Bronchus fibroblast of lung (primary cell): ENCODE measurements at places on chromosomes 3 and 15. TPM values are rescaled to one million over a fixed set of nuclear protein-coding genes. Genes with fewer than 3 reads are reported as not detected.

OR5H14 gene
- not detected in 2 replicates for total RNA-seq

POMGNT2 gene
- 17.8 and 18.6 TPM in 2 replicates for total RNA-seq

CTXN2 gene
- not detected in 2 replicates for total RNA-seq

NLGN1 gene
- total RNA-seq, result 0.50 and 0.74 TPM in 2 replicates

SLC28A1 gene
- total RNA-seq, result not detected in 2 replicates

AADACL2 gene
- total RNA-seq, result not detected in 2 replicates

SNTN gene
- not detected in 2 replicates for total RNA-seq

CCR9 gene
- total RNA-seq, result not detected in 2 replicates

KY gene
- not detected in 2 replicates for total RNA-seq

NRROS gene
- under 0.01 and 0.17 TPM in 2 replicates for total RNA-seq

PSTPIP1 gene
- 0.84 and 1.5 TPM in 2 replicates for total RNA-seq

SPATA12 gene
- under 0.01 and 0.15 TPM in 2 replicates for total RNA-seq
